ENCODE measurements at places on chromosomes 1 and 21. TPM values are rescaled to one million over a fixed set of nuclear protein-coding genes. Genes with fewer than 3 reads are reported as not detected.
A peak's percentile ranks its signal among the peaks of the same experiment; 100 is the strongest.

DNA sequence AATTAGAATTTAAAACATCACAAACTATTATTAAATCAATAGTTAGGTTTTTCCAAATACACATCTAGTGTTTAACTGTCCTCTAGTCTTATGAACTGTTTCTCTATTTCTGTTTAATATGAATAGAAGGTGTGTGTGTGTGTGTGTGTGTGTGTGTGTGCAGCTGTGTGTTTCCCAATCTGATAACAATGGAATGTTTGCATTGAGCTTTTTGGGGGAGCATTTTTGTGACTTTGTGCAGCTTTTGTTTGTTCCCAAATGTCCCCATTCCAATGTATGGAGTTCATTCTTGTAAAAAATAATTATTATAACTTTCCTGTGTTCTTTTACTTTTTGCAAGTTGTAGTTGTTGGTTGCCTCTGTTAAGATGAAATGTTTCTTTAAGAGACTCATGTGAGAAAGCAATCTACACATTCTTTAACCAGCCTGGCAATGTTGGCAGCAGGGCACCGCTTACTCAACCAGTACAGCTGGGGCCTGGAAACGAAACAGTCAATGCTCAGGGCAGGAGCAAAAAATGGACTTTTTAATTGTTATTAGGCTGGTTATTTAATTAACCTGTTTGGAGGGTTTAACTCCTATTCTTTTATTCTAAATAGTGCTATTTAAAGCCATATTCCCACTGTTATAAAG is 354.3 kb downstream of the SRGAP2C start:
- H3K36me3 ChIP-seq: no peaks in the 10 kb centered on the region
- no peaks in the 10 kb centered on the region for H3K4me1 ChIP-seq
- DNase-seq: no peak
- H3K27me3 ChIP-seq: no peaks in the 10 kb centered on the region
- H3K27ac ChIP-seq: no peak overlapping the region
- H3K4me3 ChIP-seq: no peak overlapping the region

Gene KCNK1
- 0.20 TPM for total RNA-seq

- H3K27ac ChIP-seq: peak overlapping the region; percentile 65
- H3K36me3 ChIP-seq: peaks cover 6% of the 10 kb centered on the region
- H3K4me1 ChIP-seq: peaks cover 71% of the 10 kb centered on the region
- no peaks in the 10 kb centered on the region for H3K27me3 ChIP-seq
Measured at GRCh38 chr1:160800142-160800541, 4.2 kb downstream of the LY9 start.

DNA sequence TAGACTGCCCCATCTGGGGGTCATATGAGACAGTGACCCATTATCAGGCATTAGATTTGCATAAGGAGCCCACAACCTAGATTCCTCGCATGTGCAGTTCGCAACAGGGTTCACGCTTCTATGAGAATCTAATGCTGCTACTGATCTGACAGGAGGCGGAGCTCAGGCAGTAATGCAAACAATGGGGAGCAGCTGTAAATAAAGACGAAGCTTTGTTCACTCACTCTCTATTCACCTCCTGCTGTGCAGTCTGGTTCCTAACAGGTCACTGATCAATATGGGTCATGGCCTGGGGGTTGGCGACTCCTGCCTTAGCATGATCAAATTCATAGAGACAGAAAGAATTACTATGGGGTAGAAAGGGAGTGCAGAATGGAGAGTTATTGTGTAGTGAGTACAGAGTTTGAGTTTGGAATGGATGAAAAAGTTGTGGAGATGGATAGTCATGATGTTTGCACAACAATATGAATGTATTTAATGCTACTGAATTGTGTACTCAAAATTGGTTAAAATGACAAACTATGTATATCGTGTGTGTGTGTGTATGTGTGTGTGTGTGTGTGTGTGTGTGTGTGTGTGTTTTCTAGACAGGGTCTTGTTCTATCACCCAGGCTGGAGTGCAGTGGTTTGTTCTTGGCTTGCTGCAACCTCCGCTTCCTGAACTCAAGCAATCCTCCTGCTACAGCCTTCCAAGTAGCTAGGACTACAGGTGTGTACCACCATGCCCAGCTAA is 42.2 kb downstream of the BTF3L4 start:
- DNase-seq: no peak
- no peaks in the 10 kb centered on the region for H3K36me3 ChIP-seq
- no peak overlapping the region for H3K27ac ChIP-seq
- peaks cover 5% of the 10 kb centered on the region for H3K27me3 ChIP-seq

DNA sequence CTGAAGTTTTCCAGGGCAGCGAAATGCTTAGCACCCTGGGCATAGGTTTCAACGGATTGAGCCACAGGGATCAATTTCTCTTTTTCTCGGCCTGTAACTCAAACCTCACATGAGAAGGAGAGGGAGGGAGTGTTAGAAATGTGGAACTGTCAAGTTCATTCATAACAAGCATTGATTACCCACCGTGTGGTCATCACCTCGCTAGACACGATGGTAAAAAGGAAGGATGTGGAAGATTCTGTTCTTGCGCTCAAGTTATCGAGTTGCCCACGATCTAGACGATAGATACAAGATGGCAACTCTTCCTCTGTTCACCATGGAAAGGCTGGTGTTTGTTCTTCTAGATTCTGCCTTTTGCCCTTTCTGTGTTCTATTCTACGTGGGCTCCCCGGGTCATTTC is 4.0 kb upstream of the RCAN3 start:
- H3K4me3 ChIP-seq: peak overlapping the region; percentile 56
- DNase-seq: no peak
- no peak overlapping the region for H3K27ac ChIP-seq
- peaks cover 44% of the 10 kb centered on the region for H3K27me3 ChIP-seq
- H3K36me3 ChIP-seq: peaks cover 7% of the 10 kb centered on the region
- H3K4me1 ChIP-seq: peaks cover 44% of the 10 kb centered on the region

Gene BATF3
- total RNA-seq: 46.6 TPM

Measured in natural killer cell treated with Interleukin-12 subunit alpha and Interleukin-12 subunit beta and Interleukin-15 and Interleukin-18, amount 100 ng/mL, for 72 hours (primary cell).